ENCODE measurements at places on chromosomes 11 and 22. TPM values are rescaled to one million over a fixed set of nuclear protein-coding genes. Genes with fewer than 3 reads are reported as not detected.

RFPL3 gene
- not detected for polyA plus RNA-seq

- DNase-seq, result no peak
Measured at GRCh38 chr11:105189581-105189980, 50.0 kb upstream of the CARD18 start.

FOLR2 gene
- polyA plus RNA-seq, result 17.0 TPM

NCF4 gene
- 3.7 TPM for polyA plus RNA-seq

THY1 gene
- 47.2 TPM for polyA plus RNA-seq

GRCh38 chr11:103327721-103328120 is 218.5 kb downstream of the DYNC2H1 start:
- no peak for DNase-seq

TMEM126B gene
- 54.2 TPM for polyA plus RNA-seq

DNA sequence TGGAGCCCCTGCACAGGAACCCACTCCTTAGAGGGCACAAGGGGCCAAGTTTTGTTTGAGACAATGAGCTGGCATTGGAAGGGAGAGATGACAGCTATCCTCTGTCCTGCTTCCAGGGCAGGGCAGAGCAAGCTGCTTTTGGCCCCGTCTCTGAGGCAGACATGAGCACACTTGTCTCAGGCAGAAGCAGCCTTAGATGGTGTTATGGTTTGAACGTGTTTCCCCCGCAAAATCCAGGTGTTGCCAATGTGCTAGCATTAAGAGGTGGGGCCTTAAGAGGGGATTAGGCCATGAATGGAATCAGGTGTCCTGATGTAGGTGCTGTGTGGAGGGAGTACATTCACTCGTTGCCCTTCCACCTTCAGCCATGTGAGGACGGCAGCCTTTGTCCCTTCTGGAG is 2.5 kb downstream of the TP53AIP1 start:
- no peak for DNase-seq

DNA sequence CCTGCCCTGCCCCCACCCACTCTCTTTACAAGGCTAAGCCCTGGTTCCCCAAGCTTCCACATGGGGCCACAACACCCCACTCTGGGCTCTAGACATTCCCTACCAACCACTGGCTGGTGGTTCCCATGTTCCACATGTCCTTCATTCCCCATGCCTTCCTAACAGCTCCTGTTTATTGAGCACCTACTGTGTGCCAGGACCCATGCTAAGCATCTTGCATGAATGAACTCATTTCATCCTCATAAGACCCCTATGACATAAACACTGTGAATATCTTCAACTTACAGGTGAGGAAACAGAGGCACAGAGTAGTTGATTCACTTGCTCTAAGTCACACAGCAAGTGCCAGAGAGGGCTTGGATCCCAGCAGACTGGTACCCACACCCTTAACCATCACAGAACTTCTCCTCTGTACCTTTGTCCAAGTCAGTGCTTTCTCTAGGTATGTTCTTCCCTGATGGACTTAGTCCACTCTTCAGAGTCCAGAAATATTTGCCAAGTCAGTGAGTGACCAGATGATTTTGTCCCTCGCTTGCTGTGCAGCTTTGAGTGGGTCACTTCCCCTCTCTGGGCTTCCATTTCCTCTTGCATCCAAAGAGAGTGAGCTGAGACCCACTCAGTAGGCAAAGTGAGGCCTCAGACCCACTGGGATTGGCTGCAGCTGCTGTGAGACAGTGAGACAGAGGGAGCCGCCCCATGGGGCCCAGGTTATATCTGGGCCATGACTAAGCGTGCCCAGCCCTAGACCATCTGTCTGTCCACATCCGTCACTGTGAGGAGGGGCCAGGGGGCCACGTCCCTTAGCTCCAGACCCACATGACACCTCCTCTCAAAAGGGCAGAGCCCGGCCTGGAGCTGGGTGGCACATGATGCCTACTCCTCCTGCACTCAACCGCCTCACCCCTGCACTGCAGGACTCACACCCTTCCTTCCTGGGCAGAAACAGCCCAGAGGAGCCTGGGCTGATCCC is 132.4 kb downstream of the MN1 start:
- no peak for DNase-seq

DNA sequence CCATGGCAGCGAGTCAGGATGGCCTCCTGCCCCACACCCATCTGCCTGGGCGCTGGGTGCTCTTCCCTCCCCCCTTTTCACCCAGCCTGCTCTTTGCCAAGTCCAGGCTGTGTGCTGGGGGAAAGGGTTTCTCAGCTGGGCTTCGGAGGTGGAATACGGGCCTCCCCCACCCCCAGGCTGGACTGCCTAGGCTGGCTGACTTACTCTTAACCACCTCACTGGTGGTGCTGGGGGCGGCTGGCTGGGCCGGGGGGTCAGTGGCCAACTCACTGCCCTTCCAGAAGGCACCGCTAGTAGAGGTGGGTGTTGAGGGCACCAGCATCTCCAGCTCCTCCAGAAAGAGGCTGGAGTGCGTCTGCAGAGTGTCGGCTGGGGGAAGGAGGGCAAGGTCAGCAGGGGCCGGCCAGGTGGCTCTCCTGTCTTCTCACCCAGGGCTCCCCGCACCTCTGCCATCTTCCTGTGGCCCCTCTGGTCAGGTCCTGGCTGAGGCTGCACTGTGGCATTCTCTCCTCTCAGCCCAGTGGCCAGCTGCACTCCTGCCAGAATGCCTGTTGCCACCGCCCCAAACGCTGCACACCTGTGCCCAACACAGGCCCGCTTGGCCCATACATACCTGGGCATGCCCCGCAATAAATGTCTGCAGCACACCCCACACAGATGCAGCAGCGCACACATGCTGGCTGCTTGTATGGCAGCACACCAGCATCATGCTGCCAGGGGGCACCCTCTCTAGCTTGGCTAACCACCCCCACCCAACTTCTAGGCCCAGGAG is 9.7 kb downstream of the PITPNM1 start:
- DNase-seq, result no peak

GRCh38 chr11:117058761-117059261 is 39.4 kb downstream of the SIK3 start:
- DNase-seq, result no peak

PTGDR2 gene
- polyA plus RNA-seq, result 0.19 TPM

DNA sequence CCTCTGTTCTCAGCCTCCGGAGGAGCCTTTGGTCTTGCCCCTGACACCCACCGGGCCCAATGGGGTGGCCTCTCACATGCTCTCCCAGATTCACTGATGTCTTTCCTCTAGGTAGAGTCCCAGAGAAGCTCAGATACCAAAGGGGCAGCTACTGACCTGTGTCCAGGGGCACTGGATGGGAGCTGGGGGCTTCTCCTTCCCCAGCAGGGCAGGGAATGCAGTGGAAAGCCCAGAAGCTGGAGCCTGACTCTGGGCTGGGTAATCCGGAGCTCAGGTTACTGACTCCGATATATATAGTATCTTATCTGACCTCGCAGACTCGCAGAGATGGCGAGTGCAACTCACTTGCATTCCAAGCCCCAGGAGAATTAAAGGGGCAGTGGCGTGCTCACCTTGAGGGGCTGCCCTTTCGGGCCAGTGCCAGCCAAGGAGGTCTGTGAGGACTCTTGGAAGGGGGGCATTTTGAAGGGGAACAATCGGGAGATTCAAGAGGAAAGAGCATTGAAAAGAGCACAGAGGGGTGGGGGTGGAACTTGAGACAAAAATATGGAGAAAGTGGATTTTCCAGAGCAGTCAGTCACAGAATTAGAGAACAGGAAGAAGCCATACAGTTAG is 2.5 kb downstream of the USP2 start:
- DNase-seq, result no peak

DNA sequence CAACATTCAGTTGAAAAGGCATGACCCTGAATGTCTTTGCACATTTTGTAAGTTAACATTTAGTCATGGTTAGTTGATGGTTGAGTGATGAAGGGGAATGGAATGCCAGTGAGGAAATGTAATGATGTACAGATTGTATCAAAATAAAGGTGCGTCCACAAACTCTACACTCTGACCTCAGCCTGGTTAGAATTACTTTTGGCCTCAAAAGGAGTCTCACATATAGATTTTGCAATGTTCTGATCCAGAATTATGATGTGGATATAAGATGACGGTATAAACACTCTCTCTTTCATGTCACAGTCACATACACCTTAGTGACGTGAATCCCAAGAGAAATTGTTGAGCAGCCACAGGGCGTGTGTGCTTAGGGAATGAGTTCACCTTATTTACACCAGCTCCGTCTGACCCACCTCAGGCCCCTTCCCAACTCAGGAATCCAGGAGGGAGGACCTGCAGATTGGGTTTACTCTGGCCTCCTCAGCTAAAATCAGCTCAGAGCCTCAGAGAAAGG is 100.1 kb downstream of the RDX start:
- DNase-seq, result no peak

KRTAP5-7 gene
- 0.18 TPM for polyA plus RNA-seq

- no peak for DNase-seq
Measured at GRCh38 chr11:12274056-12274455, 103.3 kb upstream of the PARVA start.

- no peak for DNase-seq
Measured at GRCh38 chr22:36192542-36192941, 9.1 kb downstream of the APOL4 start.

DNA sequence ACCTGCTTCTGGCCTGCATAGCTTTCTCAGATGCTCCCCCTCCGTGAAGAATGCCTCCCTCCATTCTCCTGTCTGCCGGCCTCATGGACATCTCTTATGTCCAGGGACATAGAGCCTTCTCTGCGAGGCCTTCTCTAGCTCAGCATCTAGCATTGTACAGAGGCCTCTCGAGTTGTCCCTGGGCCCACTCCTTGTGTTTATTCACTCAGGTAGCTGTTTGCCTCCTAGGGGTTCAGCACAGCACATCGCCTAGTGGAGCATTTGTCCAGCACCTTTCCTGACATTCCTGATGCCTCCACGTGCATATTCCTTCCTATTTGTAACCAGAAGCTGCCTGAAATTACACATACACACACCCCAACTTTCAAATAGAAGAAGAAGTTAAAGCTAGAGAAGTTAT is 101.3 kb downstream of the TBC1D22A start:
- DNase-seq, result no peak

DNA sequence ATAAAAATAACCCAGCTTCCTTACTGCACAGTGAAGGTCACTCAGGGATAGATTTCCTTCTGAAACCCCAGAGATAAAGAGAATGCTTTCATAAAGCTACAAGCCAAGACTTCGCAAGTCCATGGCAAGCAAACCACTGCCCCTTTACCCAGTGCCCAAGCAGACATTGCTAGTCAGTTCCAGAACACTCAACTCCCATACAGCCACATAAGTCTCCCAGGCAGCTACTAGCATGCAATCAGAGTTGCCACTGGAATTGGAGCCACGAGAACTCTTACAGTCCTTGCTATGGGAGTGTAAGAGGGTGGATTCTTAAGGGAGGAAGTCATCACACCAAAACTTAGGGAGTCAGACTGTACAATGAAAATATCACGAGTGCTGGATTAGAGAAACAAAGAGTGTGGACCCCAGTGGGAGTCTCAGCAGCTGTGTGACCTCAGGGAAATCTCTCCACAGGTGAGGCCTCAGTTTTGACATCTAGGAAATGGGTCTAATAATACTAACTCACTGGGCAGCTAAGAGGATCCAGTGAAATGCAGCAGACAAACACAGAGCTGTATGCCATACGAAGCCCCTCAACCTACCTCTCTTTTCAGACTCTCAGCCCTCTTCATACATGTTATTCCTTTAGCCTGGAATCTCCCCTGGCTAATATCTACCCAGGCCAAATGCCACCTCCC is 526.6 kb downstream of the MN1 start:
- no peak for DNase-seq

DNA sequence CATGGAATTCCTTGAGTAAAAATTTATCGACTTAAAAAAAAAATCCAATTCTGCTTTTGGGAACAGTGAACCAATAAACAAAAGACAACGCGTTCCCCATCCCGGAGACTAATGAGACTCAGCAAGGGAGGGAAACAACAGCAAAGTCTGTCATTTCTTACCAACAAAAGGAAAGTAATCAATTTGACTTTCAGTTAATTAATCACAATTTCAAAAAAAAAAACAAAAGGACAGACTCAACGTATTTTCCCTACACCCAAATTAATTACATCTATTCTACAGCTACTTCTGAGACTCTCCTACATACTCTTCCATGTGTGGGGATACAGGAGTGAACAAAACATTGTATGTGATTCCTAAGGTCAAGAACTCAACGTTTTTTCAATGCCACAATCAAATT is 1.9 kb downstream of the RDX start:
- DNase-seq, result no peak

- peak; percentile 74 for DNase-seq
Measured at GRCh38 chr22:18024276-18024939, at the start of gene MICAL3. MICAL3 (minus strand) TSS chr22:18024561; CDS start chr22:17906812, 117,749 bp downstream.

DNA sequence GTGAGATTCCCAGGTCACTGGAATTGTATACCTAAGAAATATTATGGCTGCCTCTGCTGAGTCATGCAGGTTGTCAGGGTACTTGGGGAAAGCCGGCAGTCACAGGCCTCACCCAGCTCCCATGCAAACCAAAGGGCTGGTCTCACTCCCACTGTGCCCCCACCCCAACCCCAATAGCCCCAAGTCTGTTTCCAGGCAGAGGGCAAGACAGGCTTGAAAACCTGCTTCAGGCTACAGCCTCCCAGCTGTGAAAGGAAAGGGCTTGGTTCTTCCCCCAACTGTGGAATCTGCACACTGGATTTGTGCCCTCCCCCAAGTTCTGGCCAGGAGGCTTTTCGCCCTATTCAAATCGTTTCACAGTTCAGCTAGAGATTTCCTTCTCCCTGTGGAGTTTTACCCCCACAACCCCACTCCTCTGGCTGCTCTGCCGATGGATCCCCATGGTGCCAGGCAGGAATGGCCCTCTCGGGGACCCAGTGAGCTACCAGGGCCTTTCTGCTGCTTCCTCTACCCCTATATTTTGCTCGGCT is 37.0 kb upstream of the ABTB2 start:
- no peak for DNase-seq

DNA sequence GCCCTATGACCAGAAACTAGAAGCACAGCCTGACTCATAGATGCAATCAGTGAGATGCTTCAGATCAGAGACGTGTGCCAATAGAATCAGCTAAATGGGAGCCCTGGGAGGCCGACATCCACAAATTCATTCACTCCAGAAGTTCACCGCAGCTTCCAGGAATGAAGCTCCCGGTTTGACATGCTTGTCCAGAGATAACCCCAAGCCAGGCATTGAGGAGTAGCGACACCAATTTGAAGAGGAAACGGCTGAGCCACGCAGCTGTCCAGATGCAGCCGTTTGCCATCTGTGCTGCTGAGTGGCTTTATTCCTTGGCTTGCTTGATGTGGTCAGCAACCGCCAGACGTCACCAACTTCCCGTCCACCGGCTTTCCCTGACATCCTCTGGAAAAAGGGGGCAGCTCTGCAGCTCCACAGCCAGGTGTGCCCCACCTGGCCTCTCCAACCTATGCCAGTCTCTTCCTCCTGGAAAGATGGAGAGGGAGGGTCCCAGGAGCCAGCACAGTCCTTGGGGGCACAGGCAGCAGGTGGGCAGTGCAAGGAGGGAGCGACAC is 123.9 kb upstream of the OPCML start:
- no peak for DNase-seq

MOGAT2 gene
- polyA plus RNA-seq, result not detected

GRCh38 chr11:36316049-36316448 is 20.0 kb downstream of the PRR5L start:
- no peak for DNase-seq

MS4A15 gene
- not detected for polyA plus RNA-seq

DNA sequence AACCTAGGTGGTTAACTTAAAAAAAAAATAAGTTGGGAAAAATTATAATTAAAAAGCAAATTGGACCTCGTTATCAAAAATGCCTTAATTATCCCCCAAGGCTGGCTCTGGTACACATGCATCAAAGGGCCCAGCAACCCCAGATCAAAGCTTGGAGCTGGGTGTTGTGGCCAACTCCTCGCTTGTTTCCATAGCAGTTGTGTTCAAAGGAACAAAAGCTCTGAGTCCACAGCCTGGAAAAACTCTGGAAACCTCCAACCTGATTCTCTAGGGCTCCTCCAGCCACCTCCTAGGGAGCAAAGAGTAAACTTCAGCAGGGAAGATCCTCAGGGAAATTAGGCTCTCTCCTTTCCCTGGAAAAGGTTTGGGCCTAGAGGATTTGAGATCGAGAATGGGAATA is 149.4 kb downstream of the NXPE2 start:
- DNase-seq, result no peak
